ENCODE measurements at places on chromosomes 7 and 10. TPM values are rescaled to one million over a fixed set of nuclear protein-coding genes. Genes with fewer than 3 reads are reported as not detected.

DNA sequence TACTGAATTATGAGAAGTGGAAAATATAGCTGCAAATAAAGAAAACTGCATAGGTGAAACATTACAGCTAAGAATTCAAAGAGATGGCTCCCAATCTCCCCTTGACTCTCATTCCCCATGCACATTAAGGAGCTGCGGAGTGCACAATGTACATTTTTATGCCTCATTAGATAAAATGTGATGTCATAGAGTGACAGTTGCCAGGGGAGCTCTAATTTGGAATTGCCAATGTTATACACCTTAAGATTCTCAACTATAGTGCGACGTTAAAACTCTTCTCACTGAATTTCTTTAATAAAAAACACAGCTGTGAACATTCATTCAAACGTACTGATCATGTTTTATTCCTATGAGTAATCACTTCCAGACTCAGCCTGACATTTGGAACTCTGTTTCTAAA lies 386.9 kb upstream of the CELF2 start:
- no peak for DNase-seq

DNA sequence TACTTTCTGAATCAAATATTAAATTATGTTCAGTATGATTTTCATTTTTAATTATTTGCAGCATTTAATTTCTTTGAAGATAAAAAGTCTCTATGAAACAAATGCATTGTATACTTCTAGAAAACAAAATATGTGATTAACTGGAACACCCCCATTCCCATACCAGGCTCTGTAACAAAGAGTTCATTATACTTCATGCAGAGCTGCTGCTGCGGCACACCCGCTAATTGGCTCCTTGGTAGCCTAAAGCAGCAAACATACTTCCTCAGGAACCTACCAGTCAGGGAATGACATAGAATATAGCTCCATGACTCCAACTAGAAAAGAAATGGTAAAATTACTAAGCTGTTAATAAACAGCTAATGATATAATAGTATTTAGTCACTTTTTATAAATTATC lies 19.3 kb downstream of the RAB11FIP2 start:
- no peak for DNase-seq

DNA sequence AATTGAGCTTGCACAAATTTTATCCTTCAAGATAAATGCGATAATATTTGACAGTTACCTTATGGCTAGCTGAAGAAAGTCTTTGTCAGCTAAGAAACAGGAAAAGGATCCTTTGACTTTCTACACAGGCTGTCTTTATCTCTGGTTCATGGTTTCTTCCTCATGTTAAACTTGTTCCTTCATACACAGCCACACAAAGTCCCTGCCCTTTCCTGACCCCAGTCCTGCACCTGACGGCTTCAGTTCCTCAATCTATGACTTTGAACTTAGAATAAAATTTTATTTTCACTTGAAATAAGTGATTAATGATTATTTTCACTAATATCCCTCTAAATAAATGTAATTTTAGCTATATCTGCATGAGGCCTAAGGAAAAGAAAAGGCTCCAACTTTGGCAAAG lies 77.8 kb upstream of the PRSS1 start:
- DNase-seq, result no peak

GRCh38 chr10:114703377-114704107 lies 45.5 kb upstream of the ABLIM1 start:
- DNase-seq, result no peak

- DNase-seq, result no peak
Observed at GRCh38 chr10:53843736-53844362, 957.2 kb downstream of the PCDH15 start.

- no peak for DNase-seq
Observed at GRCh38 chr7:26293569-26294308, 2.1 kb downstream of the SNX10 start.

GRCh38 chr10:44706745-44707144 lies 204.4 kb upstream of the TMEM72 start:
- no peak for DNase-seq

GRCh38 chr7:13414181-13414580 lies 575.3 kb downstream of the ETV1 start:
- no peak for DNase-seq

DNA sequence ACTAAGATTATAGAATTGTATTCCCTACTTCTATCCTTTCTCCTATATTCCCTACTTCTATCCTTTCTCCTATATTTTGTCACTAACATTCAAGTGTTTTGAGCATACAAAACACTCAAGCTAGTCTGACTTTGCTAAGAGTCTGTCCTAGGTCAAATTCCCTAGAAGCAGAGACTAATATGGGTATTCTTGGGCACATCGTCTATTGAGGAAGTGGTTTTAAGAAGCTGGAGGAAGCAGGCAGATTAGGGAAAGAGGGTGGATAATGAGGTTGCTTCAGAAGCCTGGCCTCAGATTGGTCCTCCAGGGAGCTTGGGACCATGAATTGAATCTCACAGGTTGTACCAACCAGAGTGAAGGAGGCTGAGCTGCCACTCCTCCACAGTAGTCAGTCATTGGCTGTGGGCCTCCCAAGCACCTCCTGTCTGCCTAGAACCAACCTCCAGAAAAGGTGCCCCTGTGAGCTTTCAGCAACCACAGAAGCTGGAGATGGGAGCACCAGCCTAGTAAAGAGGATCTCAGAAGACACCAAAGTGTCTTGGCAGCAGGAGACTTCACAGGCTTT lies 295.9 kb upstream of the PHF14 start:
- no peak for DNase-seq

DNA sequence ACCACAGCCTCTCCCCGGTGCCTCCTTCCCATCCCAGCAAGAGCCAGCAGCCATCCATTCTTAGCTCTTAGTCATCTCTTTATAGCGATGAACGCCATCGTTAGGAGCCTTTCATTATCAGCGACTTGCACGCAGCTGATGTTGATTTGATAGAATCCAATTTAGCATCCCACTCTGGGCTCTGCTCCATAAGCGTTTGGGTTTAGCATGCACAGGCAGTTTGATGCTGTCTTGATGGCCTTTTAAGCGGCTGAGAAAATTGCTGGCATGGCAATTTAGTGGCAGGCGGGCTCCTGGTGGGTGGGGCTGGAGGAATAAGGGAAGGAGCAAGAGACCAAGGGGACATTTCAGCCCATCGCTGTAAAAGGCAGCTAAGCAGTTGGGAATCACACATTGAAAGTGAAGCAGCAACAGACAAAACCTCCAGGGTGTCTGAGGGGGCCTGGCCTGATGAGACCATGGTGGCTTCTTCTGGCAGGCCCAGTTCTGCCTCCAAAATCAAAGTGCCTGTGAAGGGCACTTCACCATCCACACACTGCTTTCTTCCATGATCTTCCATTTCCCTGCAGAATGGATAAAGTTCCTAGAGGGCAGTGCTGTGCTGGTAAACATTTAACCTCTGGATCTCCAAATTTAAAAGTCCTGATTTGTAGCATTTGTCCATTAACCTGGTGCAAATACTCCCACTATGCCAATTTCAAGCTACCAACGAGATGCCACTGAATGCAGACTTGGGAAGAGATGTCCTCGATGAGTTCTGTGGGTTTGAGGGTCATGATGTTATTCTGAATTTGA lies 107.8 kb upstream of the PLXNA4 start:
- no peak for DNase-seq

DNA sequence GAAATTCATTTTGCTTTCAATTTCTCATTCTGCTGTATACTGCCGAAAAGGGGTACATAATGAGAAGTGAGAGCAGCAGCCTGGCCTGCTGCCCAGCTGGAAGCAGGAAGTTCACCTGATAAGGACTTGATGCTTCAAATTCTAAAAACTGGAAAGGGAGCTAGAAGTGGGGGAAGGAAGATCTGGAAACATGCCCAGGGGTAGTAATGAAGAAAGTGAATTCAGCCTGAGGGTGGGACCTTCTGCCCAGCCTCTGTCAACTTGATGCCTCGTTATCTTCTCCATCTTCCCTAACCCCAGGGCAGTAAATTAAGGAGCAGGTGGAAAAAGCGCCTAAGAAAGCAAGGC lies 69.4 kb downstream of the ARMH3 start:
- DNase-seq, result no peak

GRCh38 chr10:70191161-70191971 lies 21.1 kb upstream of the SAR1A start:
- DNase-seq, result no peak

DNA sequence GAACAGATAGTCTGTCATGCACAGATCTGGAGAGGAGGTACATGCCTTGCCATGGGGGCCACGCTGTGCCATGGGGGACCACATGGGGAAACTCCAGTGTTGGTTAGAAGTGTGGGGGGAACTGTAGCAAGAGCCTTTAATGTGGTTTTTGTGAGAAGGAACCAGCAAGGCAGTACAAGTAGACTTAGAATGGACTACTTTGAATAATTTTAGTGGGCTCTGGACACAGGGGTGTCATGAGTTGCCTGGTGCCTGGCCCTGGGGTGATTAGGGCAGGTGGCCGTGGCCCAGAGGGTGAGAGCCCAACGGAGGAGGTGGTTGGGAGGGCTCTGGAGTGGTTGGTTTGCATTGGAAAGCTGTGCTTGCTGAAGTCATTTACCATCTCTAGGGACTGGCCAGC lies 77.2 kb downstream of the CXCL12 start:
- DNase-seq, result no peak

DNA sequence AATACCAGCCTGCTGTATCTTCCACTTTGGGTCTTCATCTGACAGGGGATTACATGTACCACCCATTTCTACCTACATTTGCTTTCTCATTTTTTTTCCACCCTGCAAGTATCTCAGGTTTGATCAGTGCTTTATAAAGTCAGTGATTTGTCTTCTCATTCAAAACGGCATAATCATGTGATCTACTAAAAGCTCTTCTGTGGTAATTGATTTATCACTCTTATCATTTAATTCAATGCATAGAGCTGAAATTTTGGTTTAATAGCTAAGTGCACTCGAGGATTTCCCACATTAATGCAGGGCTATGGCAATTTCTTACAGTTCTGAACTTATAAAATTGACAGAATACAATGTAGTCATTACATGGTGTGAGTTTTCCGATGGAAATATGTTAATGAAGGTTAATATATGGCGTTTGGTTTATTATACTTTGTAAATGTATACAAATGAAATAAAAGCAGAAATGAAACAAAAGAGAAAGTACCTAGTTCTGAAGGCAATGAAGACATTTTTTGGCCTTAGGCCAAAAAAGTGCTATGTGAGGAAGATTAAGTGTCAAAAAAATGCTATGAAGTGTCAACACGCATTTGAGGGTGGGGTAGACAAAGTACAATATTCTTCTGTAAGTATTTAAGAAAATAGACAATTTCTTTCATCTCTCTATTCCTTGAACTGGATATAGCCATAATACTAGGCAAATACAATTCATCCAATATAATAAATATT lies 457.3 kb downstream of the ETV1 start:
- DNase-seq, result no peak

GRCh38 chr7:107233174-107233573 lies 64.4 kb downstream of the HBP1 start:
- DNase-seq, result no peak

- DNase-seq, result no peak
Observed at GRCh38 chr10:35208536-35208935, 81.9 kb downstream of the CREM start.

GRCh38 chr7:136251826-136252225 lies 274.7 kb upstream of the MTPN start:
- DNase-seq, result no peak

DNA sequence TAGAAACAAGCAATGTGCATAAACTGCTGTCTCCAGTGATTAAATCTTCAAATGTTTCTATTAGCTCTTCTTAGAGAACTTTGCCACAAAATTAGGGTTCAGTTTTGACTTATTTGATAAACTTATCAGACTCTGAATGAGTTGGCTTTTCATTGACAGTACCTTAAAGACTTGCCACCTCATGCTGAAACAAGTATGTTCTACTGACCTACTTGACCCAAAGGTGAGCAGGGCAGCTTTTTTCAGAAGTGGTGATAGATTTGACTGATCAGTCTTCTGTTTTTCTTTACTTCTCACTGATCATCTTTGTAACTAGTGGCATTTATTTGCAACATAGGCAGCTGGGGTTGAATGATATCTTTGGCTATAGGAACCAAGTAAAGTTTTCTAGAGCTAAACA lies 7.8 kb downstream of the ZNF277 start:
- DNase-seq, result no peak

DNA sequence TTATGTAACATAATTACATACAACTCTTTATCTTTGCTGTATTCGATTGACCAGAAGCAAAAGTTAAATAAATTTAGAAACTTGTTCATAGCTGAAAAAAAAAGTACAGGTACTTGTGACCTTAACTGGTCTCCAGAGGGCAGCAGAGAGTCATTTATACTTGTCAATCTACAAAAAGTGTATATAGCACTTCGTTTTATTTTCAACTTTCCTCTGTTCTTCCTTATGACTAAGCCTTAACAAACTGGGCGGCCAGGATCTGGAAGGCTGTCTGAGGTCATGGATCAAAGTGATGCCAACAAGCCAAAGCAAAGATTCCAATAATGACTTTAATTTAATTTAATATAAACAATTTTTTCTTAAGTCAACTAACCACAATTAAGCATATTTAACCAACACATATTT lies 29.8 kb downstream of the C10orf67 start:
- DNase-seq, result peak; percentile 53

DNA sequence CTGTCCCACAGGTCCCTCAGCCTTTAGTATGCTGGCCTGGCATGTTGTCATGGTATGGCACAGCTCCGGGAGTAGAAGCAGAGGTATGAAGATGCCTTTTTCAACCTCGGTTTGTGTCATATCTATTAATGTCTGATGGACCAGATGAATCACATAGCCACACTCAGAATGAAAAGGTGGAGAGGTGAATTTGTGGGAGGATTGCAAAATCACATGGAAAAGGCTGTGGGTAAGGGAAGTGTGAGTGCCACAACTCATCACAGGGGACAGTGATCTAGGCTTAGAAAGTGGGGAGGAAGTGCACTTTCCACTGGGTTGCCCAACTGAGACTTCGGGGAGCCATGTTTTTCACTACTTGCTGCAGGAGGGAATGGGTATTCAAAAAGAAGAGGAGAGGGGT lies 190.7 kb downstream of the WDR11 start:
- DNase-seq, result no peak

DNA sequence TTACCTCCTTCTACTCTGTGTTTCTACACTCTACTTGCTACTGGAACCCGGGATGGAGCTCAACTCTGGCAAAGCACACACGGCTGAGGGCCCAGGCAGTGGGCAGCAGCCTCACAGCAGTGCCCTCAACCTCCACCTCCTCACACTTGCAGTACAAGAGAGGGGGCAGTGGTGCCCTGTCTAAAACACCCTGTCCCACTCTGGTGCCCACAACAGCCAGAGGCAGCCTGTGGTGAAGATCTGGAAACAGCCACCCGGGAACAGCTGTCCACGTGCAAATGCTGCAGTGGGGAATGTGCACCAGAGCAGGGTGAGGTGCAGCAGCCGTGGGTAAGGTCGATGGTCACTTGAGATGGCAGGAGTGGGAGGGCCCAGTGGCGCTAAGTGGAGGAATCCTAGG lies 13.7 kb downstream of the MAT1A start:
- no peak for DNase-seq

- no peak for DNase-seq
Observed at GRCh38 chr10:125462845-125463244, 220.1 kb downstream of the TEX36 start.

GRCh38 chr10:60086421-60086820 lies 180.1 kb upstream of the CCDC6 start:
- DNase-seq, result no peak

Gene EXOC6
- total RNA-seq, result 6.5 TPM

Gene STAMBPL1
- total RNA-seq, result 1.2 TPM

Gene DYNC1I1
- 0.74 TPM for total RNA-seq

Gene SCIN
- total RNA-seq, result 1.7 TPM

Gene RARRES2
- total RNA-seq, result 125 TPM

Gene IL2RA
- total RNA-seq, result 0.12 TPM

Gene ZNF488
- total RNA-seq, result not detected

Measured in pancreas (tissue), 10 donors.